ENCODE measurements at places on chromosomes 16 and 17.

GRCh38 chr16:11877374-11877773 lies 26.0 kb upstream of the RSL1D1 start:
- no peak for DNase-seq

- no peak for DNase-seq
Observed at GRCh38 chr17:77281122-77281903, 140.5 kb downstream of the SEC14L1 start.

GRCh38 chr16:26281381-26282110 lies 589.8 kb downstream of the HS3ST4 start:
- no peak for DNase-seq

GRCh38 chr17:15354256-15354655 lies 12.9 kb upstream of the TEKT3 start:
- DNase-seq = no peak

DNA sequence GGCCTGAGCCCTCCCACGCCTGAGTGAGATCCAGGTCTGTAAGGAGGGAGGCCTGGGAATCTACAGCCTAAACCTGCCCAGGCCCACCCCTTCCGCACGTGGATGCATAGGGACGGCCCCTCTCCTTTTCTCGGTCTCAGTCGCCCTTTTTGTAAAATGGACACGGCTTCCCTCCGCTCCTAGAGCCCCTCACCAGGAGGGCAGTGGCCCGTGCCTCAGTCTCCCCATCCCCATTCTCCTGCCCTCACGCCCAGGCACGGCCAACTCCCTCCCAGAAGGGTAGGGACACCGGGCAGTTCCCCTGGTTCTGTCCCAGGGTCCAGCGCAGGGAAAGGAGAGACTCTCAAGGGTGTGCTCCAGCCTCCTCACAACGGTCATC lies 48.1 kb downstream of the WNT3 start:
- no peak for DNase-seq

DNA sequence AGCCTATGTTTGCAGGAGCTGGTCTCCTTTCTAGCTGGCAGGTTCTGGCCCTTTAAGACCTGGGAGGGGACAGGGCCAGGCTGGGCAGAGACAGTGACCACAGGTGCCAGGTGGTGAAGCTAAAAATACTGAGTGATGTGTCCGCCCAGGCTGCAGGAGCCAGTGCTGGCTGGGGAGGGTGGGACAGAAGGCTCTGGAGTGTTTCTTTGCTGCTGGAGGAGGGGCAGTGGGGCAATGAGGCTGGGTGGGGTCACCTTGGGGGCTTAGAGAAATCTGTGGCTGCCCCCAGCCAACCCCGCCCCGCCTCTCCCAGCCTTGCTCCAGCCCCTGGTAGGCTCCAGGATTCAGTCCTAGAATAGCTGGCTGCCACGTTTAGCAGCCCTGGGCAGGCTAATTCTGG lies 30.4 kb upstream of the SBK1 start:
- DNase-seq = peak; percentile 96

GRCh38 chr17:48296453-48296852 lies 133.6 kb downstream of the SKAP1 start:
- no peak for DNase-seq

- no peak for DNase-seq
Observed at GRCh38 chr17:36034127-36034526, 16.4 kb upstream of the CCL23 start.

- no peak for DNase-seq
Observed at GRCh38 chr17:37478187-37478586, 11.5 kb upstream of the DUSP14 start.

- DNase-seq = no peak
Observed at GRCh38 chr17:79923974-79924638, 84.9 kb upstream of the CBX4 start.

- DNase-seq = no peak
Observed at GRCh38 chr16:73275448-73275847, 227.5 kb upstream of the ZFHX3 start.

DNA sequence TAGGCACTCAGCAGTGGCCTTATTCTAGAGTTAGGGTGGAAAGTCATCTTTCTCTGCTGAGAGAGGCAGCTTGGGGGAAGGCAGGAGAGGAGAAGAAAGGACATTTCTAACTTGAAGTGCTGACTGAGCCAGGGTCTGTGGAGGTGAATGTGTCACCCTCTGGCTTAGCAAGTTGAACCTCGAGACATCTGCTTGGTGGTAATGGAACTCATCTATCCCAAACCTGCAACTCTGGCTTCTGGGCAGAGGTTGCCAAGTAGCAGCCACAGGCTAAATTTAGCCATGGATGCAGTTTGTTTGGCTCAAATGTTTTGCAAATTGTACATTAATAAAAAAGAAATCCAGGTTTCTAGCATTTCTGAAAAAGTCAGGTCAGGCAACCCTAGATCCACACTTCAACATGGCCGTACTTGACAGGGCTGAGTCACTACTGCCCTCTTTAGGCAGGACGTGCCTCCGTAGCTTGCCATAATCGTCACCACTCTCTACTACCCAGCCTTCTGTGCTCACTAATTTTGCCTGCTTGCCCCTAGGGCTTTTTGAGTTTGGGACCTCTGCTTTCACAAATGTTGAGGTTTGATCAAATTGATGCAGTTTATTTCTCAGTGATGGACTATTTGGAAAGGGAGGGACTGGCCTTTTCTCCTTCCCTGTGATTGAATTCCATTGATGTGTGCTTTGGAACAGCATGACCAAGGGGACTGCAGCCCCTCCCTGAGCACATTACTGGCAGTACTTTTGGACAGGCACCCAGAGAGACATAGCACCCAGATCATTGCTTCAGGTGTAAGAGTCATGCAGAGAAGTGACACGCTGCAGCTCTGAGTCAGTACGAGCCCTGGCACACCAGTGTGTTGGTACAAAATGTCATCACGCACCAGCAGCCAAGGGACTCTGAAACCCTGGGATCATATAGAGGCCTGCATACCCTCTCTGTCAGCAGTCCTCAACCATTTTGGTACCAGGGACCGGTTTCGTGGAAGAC lies 5.2 kb downstream of the CDH13 start:
- DNase-seq = no peak

DNA sequence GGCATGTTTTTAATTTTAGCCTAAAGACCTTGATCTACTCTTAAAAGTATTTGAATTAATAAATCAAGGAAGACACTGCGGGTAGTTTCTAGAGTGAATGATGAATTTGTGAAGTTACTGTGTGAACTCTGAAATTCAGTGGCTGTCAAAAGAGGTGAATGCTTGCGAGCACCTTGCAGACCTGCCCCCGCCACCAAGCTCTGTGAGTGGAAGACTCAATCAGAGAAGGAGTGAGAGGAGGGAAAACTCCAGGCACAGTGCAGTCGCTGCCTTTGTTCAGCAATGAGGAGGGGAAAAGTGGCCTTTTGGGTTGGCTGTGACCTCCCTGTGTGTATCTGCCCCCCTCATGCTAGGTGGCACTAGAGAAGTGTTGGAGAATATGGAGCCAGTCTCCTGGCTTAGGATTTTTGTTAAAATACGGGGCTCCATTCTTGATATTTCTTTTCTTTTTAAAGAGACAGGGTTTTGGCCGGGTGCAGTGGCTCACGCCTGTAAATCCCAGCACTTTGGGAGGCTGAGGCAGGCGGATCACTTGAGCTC lies 53.0 kb downstream of the LDHD start:
- DNase-seq = no peak

DNA sequence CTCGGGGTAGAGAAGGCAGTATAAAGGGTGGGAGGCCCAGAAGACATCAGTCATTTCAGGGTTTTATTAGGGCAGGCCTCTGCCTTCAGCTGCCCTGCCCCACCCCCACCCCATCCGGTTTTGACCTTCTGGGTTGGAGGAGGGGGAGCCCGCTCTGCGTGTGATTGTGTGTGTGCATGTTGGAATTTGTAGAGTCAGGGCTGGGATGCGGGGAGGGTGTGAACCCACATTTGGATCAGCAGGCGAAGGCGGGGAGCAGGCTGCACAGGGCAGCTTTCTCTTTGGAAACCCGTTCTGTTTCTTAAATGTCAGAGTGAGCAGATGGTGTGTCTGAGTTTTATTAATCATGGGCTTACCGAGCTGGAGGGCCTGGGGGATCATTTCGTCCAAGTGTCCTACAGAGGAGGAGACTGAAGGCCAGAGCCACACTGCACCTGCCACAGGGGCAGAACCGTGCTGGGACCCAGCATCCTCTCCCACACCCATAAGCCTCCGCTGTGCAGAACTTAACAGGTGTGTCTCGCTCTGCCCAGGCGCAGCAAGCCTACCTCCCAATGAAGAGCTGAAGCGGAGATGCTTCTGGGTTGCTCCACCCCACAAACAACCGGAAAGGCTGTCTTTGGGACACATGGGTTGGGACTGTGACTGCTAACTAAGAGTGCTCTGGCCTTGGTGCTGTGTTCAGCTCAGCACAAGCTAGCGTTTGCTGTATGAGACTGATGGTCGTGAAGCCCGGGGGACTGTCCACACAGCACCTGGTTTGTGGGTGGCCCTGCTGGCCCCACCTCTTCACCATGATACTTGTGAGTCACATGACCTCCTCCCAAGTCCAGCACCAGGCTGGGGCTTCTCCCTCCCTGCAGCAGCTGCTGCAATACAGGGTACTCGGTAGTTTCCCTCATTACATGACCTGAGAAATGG lies 70.9 kb upstream of the GSE1 start:
- no peak for DNase-seq

GRCh38 chr16:85206472-85207356 lies 94.4 kb upstream of the CIBAR2 start:
- no peak for DNase-seq

DNA sequence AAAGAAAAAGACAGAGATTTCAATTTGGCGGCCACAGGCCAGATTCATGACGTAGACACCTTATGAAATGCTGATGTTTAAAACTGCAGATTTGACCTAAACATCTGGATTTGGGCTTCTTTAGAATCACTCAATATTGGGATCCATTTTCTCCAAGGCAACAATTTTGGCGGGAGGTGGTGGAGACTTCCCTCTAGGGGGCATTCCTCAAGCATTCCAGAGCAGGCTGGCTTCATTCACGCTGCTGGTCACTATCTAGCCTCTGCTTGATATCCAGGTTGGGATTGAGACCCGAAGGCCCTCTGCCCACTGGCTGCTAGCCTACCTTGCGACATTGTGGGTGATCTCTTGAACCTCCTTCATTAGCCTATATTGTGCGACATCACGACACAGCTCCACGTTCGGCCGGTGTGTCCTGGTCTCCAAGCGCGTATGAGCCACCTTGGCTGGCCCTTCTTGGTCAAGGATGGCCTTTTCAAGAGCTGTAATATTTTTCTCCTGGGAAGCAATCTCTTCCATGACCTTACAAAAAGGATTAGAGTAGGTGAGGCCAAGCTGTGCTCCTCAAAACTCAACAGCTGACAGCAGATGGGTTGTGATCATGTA lies 24.5 kb downstream of the FBXO39 start:
- DNase-seq = no peak

DNA sequence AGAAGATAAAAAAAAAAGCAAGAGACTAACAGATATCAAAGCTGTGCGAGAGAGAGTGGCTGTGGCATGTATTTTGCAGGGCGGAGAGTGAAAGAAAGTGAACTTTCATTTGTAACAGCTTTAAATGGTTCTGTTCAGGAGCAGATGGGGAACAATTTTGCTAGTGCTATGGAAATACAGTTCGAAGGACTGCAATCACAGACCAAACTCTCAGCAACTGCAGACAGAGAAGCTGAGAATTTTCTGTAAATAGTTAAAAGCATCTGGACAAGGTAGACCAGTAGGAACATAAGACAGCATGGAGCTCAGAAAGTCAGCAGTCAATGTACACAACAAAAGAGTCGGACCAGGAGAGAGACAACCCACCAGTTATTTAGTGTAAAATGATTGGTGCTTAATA lies 62.3 kb downstream of the TBX4 start:
- no peak for DNase-seq

DNA sequence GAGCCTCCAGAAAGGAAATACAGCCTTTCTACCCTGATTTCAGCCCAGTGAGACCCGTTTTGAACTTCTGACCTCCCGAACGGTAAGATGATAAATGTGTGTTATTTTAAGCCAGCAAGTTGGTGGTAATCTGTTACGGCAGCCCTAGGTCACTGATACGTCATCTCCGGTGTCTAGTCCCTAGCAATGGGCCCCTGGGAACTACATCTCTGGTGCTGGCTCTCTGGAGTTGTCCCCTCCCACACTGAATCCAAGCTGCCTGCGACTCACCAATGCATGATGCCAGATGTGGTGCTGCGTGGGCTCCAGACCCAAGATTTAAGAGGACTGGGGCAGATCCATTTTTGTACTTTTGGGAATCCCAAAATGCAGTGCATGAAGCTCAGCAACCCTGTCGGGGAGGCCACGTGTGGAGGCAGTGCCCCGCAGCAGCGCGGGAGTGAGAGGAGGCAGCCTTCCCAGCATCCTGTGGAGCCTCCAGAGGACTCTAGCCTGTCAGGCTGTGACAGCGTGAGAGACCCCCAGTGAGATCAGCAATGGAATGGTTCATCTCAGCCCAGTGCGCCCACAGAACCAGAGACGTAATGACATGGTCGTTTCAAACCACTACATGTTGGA lies 43.6 kb upstream of the USP7 start:
- DNase-seq = no peak

DNA sequence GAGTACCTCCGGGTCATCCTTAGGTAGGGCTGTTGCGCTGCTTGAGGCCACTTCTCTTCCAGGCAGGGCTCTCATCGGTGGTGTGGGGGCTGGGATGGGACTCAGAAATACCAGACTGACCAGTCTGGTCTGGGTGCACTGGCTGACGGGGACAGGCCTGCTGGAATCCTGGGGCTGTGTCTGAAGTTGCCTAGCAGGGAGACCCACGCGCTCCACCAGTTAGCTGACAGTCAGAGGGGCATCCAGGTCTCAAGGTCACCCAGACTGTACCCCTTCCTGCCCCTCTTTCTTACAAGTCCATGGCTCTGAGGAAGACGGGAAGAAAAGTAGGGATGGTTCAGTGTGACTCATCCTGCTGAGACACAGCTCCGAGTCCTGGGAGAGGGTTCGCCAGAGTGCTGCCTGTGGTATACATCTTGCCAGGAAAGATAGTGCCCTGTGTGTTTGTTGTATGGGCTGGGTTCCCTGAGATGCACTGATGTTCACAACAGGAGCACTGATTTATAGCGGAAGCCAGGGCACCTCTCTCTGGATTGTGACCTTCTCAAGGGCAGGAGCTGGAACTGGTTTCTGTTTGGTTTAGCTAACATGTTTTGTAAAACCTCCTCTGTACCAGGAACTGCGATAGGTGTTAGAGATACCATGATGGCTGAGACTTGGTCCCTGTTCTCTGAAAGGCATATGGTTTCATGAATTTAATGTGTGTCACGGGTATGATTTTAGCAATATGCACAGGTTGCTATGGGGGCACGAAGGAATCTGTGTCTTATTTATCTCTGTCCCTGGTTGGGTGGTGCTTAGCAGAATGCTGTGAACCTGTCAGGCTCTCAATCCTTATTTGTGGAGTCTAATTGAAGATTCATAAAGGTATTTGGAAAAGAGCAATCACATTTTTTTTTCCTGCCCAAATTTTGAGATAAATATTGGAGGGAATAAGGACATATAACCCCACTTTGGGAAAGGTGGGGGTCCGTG lies 97.5 kb downstream of the OR1D5 start:
- no peak for DNase-seq

- DNase-seq = no peak
Observed at GRCh38 chr16:27978876-27979275, 84.6 kb downstream of the GSG1L start.

GRCh38 chr17:36730857-36731490 lies 129.6 kb downstream of the MRM1 start:
- DNase-seq = no peak

Data from cerebellar nuclear complex (tissue), 1 donor.